ENCODE measurements at places on chromosomes 11 and 22.
A peak's percentile ranks its signal among the peaks of the same experiment; 100 is the strongest.

GRCh38 chr22:40898850-40899357 lies 37.0 kb upstream of the DNAJB7 start:
- no peak for DNase-seq

DNA sequence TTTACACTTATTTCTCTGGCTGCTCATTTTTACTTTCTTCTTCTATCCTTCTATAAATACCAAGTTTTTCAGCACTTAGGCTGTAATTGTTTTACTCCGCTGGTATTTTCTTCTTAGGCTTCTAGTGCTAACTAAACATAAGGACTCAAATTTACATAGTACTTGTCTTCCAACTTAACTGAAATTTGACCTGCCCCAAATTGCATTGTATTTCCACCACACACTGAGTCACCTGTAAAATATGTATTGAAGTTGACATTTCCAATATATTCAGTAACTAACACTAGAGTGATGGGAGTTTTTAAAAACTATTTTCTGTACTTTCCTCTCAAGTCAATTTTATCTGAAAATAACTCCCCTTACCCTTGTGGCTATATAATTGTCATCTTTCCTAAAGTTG lies 1794.1 kb upstream of the RAG2 start:
- no peak for DNase-seq

DNA sequence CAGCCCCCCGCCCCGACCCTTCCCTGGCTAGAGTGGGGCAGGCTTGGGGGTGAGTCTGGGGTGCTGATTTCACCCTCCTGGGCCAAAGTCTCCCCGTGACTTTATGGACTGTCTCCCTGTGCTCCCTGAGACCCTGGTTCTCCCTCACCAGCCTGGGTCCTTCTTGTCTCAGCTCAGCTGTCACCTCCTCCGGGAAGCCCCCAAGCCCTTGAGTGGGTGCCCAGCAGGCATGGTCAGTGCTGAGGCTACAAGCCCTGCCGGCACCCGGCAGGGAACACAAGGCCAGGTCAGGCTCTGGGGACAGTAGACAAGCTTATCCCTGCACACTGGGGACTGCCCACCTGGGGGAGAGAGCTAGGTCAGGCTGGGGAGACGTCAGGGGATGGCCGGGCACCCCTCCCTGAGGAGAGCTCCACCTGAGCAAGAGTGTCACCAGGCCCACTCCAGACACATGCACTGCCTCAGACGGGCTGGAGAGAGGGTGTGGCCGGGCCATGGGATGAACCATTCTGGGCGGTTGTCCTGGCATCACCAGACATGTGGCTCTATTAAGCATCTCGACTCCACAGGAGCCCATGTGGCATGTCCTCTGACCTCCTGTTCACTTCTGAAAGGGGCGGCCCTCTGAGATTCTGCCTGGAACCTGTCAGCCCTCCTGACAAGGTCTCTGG lies 22.6 kb upstream of the RTN4R start:
- DNase-seq = no peak

DNA sequence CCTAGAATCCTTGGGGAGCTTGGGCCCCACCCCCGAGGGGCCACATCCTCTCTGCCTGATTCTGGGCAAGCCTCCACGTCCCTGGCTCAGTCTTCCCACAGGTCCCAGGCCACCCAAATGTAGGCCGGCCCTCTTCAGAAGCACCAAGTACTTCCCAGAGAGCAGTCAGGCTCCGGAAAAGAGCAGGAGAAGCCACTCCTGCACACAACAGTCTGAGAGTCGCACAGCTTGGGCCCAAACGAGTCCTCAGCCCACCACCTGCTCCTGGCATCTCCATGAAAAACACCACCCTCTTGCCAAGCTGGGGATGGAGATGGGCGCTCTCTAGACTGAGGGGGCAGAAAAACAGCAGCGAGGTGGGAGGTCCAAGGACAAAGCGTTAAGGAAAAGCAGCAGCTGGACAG lies 15.4 kb downstream of the EHD1 start:
- DNase-seq = no peak

- no peak for DNase-seq
Observed at GRCh38 chr22:37240240-37240940, 3.7 kb downstream of the RAC2 start.

DNA sequence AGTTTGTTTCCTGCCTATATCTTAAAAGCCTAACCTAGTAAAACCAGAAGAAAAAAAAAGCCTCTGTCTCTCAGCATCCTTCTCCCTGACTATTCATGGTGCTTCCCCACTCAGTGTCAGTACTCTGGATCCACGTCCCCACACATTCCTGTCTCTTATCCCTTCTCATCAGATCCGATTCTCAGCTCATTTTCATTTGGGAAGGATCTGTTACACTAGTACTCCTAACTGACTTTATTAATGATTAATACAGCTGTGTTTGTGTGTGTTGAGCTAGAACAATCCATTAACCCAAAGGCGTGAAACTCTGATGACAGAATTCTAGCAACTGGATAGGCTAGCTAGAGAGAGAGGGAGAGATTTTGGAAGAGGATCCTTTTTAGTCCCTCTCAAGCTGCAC lies 1.5 kb downstream of the PRRG4 start:
- no peak for DNase-seq

DNA sequence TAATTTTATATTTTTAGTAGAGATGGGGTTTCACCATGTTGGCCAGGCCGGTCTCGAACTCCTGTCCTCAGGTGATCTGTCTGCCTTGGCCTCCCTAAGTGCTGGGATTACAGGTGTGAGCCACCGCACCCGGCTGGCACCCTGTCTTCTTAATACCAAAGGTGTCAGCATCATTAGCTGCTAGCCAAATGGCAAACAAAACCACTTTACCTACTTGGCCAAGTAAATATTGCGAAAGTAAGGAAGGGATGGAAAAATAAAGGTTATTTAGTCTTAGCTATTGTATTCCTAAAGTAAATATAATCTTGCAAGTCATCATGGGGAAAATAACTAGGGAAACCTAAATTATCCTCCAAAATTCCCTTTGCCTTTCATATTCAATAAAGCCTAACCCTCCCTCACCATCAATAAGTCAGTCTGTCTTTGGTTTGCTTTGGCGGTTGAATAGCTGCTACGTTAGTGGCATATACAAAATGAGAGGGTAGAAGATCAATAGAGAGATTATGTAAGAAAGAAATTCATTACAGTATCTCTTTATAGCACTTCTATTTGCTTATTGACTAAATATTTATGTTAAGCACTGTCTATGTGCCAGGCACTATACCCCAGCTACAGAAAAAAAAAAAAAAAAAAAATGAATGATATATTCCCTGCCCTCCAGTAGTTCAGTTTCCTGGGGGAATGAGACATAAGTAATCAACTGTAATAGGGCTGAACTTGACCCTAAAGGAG lies 40.2 kb upstream of the CFAP300 start:
- DNase-seq = no peak

DNA sequence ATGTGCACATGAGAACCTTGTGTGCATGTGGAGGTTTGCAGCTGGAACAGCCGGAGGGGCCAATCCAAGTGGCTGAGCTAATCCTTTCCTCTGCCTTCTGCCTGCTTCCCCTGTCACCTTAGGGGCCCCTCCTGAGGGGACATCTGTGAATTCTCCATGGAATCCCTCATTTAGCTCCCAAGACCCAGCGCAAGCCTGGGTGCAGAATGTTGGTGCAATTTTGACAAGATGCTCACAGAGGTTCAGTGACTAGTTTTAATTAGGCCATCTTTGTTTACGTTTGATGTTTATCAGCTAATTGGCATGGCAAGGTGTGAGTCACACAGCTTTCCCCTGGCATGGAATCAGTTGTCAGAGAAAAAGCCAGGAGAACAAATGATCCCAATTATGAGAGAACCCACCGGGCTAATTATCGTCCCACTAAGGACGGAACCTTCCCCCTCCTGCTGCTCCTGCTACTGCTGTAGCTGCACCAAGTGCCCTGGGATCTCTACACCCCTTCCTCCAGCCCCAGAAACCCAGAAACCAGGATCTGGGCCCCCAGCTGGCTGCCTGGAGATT lies 63.6 kb upstream of the PAX6 start:
- DNase-seq = no peak

GRCh38 chr22:41290262-41291221 lies 4.6 kb upstream of the RANGAP1 start:
- no peak for DNase-seq

DNA sequence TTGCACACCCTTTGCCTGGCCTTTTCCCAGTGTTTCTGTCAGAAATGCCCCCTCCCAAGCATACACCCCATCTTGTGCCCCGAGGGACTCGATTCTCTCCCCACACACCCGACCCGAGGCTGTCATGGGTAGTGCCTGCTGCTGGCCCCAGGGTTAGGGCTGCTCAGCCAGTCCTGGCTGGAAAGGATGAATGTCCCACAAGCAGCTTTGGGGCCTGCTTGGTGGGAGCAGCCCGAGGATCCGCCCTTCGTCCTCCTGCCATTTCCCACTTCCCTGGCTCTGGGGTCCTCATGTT lies 55.0 kb upstream of the PRODH start:
- DNase-seq = no peak

DNA sequence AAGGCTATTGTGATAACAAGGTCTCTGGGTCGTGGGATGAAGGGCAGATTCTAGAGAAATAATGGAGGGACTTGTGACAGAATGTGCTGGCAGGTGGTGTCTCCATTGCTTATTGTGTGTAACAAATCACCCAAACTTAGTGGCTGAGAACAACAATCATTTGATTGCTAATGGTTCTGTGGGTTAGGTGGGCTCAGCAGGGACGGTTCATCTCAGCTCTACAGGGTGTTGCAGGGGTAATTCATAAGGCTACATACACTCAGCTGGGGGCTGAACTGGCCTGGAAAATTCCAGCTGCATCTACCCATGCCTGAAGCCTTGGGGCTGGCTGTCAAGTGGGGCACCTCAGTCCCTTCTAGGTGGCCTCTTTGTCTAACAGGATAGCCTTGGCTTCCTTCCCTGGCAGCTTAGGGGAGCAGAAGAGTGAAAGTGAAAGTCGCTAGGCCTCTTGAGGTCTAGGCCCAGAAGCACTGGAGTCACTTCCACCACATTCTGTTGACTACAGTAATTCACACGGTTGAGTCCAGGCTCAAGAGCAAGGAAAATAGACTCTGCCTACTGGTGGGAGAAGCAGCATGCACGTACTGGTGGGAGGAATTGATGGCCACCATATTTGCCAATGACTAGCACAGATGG lies 308.9 kb downstream of the MN1 start:
- no peak for DNase-seq

GRCh38 chr22:42436404-42436803 lies 4.2 kb upstream of the NFAM1 start:
- no peak for DNase-seq

DNA sequence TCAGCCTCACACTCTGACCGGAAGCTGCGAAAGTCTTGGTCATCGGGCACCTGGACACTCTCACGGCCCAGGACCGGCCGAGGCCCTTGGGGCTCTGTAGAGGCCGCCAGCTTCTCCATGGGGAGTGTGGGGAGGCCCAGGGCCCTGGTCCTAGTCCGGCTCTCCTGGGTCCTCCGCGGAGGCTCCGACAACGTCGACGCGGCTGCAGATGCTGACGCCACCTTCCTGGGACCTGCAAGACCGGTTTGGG lies 12.9 kb downstream of the STARD10 start:
- no peak for DNase-seq

DNA sequence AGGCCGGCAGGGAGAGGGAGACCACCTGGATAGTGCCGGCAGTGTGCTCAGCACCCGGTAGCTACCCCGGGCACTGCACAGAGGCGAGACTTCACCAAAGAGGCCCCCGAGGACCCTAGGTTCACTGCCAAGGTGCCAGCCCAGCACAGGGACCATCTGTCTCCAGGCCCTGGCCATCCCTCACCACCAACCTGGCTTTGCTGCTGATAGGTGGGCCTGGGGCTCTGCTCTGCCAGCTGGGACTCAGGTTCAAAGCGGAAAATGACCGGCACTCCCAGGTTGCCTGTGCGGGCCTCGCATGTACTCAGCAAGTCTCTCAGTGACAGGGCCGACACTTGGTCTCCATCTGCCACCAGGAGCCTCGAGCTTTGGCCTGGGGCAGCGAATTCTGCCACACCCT lies 812.2 kb downstream of the BRD1 start:
- no peak for DNase-seq

DNA sequence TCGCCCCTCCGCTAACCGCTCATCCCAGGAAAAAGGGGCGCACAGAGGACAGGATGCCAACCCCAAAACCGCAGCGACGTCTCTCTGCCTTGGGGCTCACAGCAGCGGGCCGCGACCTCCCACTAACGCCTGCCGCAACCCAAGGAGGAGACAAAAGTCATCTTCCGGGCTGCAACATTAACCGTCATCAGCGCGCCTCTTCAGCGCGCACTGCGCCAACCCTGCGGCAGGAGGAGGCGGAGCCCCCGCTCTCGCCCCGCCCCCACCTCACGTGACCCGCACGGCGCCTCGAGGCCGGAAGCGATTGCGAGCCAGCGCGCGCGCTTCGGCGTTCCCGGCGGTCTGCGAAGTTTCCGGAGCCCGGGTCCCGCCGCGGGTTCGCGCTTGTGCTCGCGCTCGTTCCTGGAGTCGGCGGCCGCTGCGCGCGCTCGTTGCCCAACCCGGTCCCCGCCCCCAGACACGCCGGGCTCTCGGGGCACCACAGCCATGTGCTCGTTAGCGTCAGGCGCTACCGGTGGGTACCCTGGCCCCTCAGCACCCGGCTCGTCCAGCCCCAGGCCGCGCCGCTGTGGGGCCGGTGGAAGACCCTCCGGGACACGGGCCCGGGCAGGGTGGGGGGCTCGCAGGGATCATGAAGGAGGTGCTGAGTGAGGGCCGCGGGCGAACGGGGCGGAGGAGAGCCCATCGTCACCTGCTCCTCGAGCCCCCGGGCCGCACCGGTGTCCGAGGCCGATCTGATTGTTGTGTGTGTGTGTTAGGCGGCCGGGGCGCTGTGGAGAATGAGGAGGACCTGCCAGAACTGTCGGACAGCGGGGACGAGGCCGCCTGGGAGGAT lies at the start of gene PRMT3:
Gene PRMT3 (plus strand): TSS at position 456 of the 835 bp plus-strand sequence. CDS start 31 bp downstream, at position 487.
- peak; percentile 97 for DNase-seq

GRCh38 chr11:69923196-69923595 lies 104.0 kb upstream of the FGF3 start:
- DNase-seq = no peak

DNA sequence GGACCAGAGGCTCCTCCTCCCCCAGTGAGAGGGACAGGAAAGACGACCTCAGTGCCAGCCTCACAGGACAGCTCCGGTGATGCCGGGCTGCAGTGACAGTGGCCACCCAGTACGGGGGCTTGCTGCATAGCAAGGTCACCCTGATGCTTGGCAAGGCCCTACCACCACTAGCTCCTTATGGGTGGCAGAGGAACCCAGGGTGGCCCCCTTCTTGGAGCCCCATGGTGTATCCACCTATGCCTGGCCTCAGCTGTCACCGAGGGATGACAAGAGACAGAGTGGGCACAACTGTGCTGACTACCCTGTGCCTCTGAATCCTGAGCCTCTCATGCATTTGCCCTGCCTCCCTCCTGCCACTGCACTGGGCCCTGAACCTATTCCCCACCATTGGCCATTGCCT lies 809.2 kb downstream of the TBC1D22A start:
- no peak for DNase-seq

GRCh38 chr22:34579519-34579918 lies 486.4 kb upstream of the ISX start:
- no peak for DNase-seq

GRCh38 chr11:77501758-77502157 lies 27.9 kb upstream of the PAK1 start:
- DNase-seq = no peak

GRCh38 chr22:19812910-19813309 lies 41.8 kb downstream of the GNB1L start:
- DNase-seq = no peak

DNA sequence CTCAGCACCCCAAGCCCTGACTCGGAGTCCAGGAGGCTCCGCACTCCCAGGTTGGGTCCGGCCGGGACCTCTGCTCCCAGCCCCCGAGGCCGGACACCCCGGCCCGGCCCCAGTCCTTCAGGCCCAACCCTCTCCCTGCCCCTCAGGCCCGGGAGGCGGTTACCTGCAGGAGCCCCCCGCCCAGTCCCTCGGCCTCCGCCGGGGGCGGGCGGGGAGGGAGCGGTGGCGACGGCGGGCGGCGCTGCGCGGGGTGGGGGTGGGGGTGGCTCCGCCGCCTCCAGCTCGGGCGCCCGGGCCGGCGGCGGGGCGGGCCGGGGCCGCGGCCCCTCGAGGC lies 310 bp downstream of the TCF20 start:
- DNase-seq = peak; percentile 37

All from stimulated activated CD4-positive, alpha-beta T cell treated with anti-CD3 and anti-CD28 coated beads, Interleukin-4, amount 100 ng/mL, for 4 hours (primary cell).